Effector memory CD8-positive, alpha-beta T cell (primary cell): ENCODE measurements at places on chromosomes 7 and 10.

DNA sequence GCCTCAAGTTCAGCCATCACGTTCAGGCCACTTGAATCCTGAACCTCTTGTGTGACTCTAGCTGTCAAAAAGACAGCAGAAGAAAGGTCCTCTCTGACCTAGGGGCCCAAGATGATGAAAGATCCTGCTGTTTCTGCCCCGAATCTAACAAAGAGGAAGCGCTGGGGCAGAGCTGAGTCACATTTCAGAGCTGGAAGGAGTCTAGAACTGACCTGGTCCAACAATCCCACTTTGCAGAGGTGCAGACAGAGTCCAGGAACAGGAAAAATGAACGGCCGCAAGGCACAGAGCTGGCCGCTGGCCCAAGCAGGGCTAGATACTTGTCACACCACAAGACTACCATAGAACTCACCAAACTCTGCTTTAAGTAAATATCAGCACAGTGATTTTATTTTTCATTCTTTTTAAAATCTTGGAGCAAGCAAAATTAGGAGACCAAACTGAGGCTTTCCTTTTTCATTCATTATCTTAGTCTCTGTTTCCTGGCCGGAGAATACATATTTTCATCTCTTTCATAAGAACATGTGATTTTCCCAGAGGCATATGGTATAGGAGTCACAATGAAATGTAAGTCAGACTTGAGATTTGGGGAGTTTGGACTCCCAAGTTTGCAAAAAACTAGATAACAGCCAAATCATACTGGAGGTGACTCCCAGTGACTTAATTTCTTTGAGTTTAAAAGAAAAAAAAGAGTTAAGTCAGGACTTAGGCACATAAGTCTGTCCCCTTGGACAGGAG is 52.8 kb downstream of the CHST15 start:
- H3K36me3 ChIP-seq, result peaks cover 3% of the 10 kb centered on the region
- no peak overlapping the region for H3K27ac ChIP-seq
- no peak for DNase-seq
- H3K4me1 ChIP-seq, result peaks cover 5% of the 10 kb centered on the region

DNA sequence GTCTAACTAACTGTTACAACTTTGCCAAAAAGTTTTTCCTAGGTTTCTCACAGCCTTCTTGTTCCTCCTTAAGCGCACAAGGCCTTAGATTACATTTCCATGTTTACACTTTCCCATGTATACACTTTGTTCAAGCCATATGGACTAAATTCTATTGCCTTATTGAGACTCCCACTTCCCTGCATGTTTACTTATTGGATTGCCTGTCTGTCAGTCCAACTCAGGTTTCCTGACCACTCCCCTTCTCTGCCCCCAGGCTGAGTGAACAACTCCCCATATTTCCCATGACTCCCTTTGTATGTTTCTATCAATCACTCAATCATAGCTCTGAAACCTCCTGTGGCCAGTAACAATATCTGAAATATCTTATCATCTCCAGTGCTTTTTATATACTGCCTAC is 43.0 kb downstream of the SLC25A40 start:
- H3K36me3 ChIP-seq, result peaks cover 6% of the 10 kb centered on the region
- no peak for DNase-seq
- H3K4me3 ChIP-seq, result no peak overlapping the region
- no peak overlapping the region for H3K27ac ChIP-seq
- H3K27me3 ChIP-seq, result no peaks in the 10 kb centered on the region
- no peaks in the 10 kb centered on the region for H3K4me1 ChIP-seq

DNA sequence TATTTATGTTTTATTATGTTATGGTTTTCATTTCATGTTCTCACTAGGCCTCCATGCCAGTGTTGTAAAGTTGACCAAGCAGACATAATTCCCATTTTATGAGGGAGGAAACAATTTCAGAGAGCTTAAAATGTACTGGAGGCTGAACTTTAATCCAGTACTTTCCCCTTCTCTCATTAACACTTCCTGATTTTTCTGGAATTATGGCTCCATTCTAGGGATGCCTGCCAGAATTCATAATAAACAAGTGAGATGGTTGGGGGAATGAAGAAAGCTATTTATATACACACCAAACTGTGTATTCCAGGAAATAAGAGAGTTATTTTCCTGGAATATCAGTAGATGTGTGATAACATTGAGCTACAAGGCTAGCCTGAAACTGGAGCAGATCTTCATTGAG is 6.9 kb downstream of the TMEM236 start:
- H3K27me3 ChIP-seq, result no peaks in the 10 kb centered on the region
- H3K4me1 ChIP-seq, result peaks cover 6% of the 10 kb centered on the region
- H3K36me3 ChIP-seq, result no peaks in the 10 kb centered on the region

GRCh38 chr7:127383123-127383835 is 9.2 kb downstream of the ZNF800 start:
- H3K4me3 ChIP-seq, result no peak overlapping the region
- H3K27me3 ChIP-seq, result no peaks in the 10 kb centered on the region
- peaks cover 49% of the 10 kb centered on the region for H3K36me3 ChIP-seq
- H3K4me1 ChIP-seq, result peaks cover 61% of the 10 kb centered on the region

DNA sequence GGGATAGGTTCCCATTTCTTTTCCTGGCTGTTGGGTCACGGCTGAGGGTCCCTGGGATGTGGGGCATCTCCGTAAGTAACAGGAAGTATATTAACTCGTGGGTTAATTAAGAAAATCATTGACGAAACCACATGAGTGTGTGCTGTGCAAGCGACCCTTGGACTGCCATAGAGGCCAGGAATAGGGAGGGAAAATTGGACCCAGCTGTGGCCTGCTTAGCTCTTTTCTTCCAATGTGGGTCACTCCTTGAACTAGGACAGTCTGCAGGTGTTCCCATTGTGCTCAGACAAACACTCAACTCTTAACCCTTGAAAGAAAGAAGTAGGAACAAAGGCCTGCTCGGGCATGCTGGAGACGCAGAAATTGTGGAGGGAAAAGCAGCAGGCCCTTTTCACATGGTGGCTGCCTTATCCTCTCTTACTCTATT is 25.6 kb upstream of the PLEKHA1 start:
- no peak for DNase-seq
- H3K27ac ChIP-seq, result no peak overlapping the region
- H3K27me3 ChIP-seq, result peaks cover 11% of the 10 kb centered on the region
- H3K36me3 ChIP-seq, result no peaks in the 10 kb centered on the region

DNA sequence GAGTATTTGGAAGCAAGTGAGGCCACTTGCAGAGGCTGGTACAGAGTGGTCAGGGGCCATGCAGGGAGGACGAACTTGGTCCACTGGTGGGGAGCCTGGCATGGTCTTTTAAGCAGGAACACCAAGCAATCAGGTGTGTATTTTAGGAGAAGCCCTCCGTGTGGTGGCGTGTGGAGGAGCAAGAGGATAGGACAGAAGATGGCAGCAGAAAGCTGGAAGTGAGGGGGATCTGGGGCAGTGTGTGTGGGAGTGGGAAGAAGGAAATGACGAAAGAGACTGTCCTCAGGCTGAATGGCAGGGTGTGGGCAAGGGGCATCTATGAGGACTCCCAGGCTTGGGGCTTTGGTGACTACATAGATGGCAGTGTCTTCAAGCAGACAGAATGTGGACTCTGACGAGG is 51.2 kb downstream of the TEX36 start:
- DNase-seq, result no peak
- H3K36me3 ChIP-seq, result no peaks in the 10 kb centered on the region
- H3K4me3 ChIP-seq, result no peak overlapping the region
- H3K27ac ChIP-seq, result no peak overlapping the region
- peaks cover 27% of the 10 kb centered on the region for H3K27me3 ChIP-seq

- no peaks in the 10 kb centered on the region for H3K27me3 ChIP-seq
- no peak overlapping the region for H3K27ac ChIP-seq
- H3K4me1 ChIP-seq, result peaks cover 6% of the 10 kb centered on the region
- no peak overlapping the region for H3K4me3 ChIP-seq
- DNase-seq, result peak; percentile 13
Observed at GRCh38 chr7:136009488-136010079, 32.4 kb upstream of the MTPN start.

DNA sequence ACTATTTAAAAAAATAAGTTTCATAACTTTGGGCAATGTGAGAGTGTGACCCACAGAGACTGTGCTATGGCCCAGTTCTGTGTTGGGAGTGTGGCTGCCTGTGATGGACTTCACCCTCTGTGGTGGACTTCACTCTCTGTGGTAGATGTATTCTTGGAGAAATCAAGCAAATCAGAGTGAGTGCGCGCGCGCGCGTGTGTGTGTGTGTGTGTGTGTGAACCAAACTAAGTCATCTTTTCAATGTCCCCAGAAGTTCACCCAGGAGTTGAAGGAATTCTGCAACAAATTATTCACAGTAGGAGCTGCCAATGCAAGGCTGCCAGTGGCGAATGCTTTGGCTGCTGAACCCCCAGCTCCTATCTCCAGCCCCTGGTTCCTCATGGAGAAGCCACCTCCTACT is 184.5 kb downstream of the ADAM12 start:
- no peak overlapping the region for H3K27ac ChIP-seq
- H3K27me3 ChIP-seq, result no peaks in the 10 kb centered on the region
- H3K4me1 ChIP-seq, result no peaks in the 10 kb centered on the region

DNA sequence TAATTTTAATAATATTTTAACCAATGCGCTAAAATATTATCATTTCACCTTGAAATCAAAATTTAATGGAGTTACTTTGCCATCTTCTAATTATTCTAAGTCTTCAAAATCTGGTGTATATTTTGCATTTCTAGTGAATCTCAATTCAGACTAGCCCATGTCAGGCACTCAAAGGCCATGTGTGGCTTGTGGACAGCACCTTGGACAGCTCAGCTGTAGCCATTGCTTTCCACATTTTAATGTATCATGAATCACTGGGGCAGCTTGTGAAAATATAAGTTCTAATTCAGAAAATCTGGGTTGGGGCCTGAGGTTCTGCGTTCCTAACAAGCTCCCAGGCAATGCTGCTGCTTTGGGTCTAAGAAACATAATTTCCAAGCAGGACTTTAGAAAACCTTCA is 57.2 kb downstream of the MGAM2 start:
- no peaks in the 10 kb centered on the region for H3K4me1 ChIP-seq
- DNase-seq, result no peak
- H3K27me3 ChIP-seq, result peaks cover 11% of the 10 kb centered on the region
- peaks cover 4% of the 10 kb centered on the region for H3K36me3 ChIP-seq

GRCh38 chr7:121279060-121279620 is 49.7 kb upstream of the WNT16 start:
- H3K4me1 ChIP-seq, result no peaks in the 10 kb centered on the region
- no peaks in the 10 kb centered on the region for H3K36me3 ChIP-seq
- H3K4me3 ChIP-seq, result no peak overlapping the region
- no peak for DNase-seq
- peaks cover 23% of the 10 kb centered on the region for H3K27me3 ChIP-seq

DNA sequence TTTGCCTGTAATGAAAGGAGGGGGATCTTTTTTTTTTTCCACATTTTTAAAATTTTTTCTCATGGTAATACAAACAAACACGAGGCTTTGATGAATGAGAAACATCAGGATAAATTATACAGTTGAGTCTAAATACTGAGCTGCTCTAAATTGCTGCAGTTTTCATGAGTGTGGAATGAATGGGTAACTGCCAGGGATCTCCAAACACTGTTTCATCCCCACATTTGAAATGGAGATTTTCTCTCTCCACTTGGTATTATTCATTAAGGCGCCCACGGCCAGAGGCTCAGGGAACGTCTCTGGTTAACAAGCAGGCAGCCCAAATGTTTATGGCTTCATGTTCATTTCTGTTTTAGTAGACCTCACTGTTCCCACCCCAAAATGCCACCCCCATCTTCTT is 717.1 kb downstream of the GRID1 start:
- DNase-seq, result no peak
- no peaks in the 10 kb centered on the region for H3K27me3 ChIP-seq
- H3K36me3 ChIP-seq, result no peaks in the 10 kb centered on the region
- H3K4me1 ChIP-seq, result no peaks in the 10 kb centered on the region
- H3K4me3 ChIP-seq, result no peak overlapping the region

GRCh38 chr7:1055956-1056784 is 11.8 kb downstream of the GPR146 start:
- no peak overlapping the region for H3K4me3 ChIP-seq

DNA sequence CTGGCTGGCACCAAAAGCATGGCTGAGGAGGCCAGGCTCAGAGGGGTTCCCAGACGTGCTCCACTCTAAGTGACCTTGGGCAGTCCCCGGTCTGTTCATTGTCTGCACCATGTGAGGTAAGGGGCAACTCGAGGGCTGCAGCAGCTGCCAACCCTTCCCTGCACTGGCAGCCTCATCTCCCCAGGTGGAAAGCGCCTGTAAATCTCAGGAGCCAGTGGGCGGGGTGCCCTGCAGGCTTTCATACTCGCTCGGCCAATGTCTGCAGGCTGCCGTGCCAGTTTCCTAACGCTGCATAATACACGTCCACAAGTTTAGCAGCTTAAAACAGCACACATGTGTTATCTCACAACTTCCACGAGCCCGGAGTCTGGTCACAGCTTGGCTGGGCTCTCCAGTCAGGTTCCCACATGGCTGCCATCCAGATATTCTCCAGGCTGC is 12.6 kb upstream of the GDF10 start:
- no peak overlapping the region for H3K27ac ChIP-seq
- H3K4me1 ChIP-seq, result peaks cover 5% of the 10 kb centered on the region
- no peak for DNase-seq
- no peak overlapping the region for H3K4me3 ChIP-seq

GRCh38 chr10:49300140-49300974 is 1.4 kb downstream of the C10orf71 start:
- DNase-seq, result no peak
- H3K4me1 ChIP-seq, result peaks cover 10% of the 10 kb centered on the region
- H3K4me3 ChIP-seq, result no peak overlapping the region

DNA sequence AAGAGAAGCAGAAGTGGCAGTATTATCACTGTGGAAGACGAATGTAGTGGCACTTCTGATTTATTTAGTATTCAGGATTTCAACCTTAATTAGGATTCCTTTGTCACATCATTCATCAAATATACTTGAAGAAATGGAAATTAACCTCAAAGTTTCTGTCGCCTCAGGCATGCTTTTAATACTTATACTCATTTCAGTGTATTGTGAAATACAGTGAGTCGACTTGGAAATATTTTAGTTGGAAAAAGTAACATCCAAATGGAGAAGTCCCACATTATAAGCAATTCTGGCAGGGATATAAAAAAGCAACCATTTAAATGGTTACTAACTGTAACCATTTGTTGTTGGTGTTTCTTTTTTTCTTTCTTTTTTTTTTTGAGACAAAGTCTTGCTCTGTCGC is 648.8 kb downstream of the ARL4A start:
- H3K27ac ChIP-seq, result no peak overlapping the region
- H3K36me3 ChIP-seq, result no peaks in the 10 kb centered on the region
- no peak overlapping the region for H3K4me3 ChIP-seq
- DNase-seq, result no peak
- H3K4me1 ChIP-seq, result no peaks in the 10 kb centered on the region

DNA sequence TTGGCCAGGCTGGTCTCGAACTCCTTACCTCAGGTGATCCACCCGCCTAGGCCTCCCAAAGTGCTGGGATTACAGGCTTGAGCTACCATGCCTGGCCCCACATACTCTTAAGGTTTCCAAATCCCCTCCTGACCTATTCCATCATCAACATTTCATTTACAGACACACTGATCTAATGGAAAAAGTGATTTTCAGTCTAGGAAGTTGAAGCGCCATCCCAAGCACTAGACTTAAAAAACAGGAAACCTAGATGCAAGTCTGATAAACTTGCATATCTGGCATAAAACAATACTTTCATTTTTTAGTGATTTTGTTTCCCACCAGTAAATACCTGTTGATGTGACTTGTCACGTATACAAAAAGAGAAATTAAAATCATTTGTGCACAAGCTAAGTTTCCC is 44.0 kb downstream of the DNMBP start:
- DNase-seq, result no peak
- H3K4me3 ChIP-seq, result no peak overlapping the region
- H3K27ac ChIP-seq, result no peak overlapping the region
- H3K36me3 ChIP-seq, result peaks cover 22% of the 10 kb centered on the region
- no peaks in the 10 kb centered on the region for H3K27me3 ChIP-seq
